ENCODE measurements at places on chromosomes 2 and 18. TPM values are rescaled to one million over a fixed set of nuclear protein-coding genes. Genes with fewer than 3 reads are reported as not detected.

- DNase-seq, result no peak
Measured at GRCh38 chr2:26580751-26581150, 60.4 kb downstream of the CIB4 start.

- no peak for DNase-seq
Measured at GRCh38 chr2:23283653-23284052, 101.3 kb upstream of the KLHL29 start.

- DNase-seq, result no peak
Measured at GRCh38 chr2:201930831-201931230, 102.8 kb upstream of the FZD7 start.

DNA sequence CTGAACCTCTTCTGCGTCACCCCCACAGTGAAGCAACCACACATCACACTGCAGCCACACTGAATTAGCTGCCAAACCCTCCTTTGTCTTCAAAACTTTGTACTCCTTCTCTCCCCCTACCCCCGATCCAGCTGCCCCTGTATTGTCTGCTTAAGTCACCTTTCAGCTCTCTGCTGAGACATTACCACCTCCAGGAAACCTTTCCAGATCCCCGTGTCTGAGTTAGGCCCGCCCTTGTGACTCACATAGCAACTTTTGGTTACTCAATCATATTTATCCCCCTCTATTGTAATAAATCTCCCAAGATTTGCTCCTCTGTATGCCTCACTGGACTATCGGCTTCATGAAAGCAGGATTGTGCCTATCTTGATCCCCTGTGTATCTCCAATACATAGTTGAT, 82.8 kb upstream of the CDCA7 start:
- no peak for DNase-seq

DNA sequence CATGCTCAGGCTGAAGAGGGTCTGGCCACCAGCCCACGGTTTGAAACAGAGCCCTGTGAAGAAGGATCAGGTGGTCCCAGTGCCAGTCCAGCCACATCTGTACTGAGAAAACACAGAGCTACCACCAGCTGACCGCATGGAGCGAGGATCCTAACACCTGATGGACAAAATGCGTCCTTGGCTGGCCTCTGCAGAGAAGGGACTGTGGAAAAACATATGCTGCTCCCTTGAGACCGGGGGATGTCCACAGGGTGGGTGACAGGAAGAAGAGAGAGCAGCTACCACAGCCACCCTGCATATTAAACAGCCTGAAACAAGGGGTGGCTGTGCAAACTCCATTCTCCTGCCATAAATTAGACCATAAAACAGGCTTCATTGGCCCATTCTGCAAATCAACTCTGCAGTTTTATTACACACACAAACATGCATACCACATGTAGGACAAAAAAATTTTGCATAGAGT, 137.2 kb downstream of the BCL2 start:
- no peak for DNase-seq

- no peak for DNase-seq
Measured at GRCh38 chr2:165718610-165719210, 75.3 kb downstream of the GALNT3 start.

- DNase-seq, result no peak
Measured at GRCh38 chr2:206218796-206219499, 55.5 kb upstream of the ZDBF2 start.

- no peak for DNase-seq
Measured at GRCh38 chr2:187297801-187298200, 150.3 kb downstream of the CALCRL start.

GRCh38 chr2:145597809-145598208, 1077.9 kb upstream of the ZEB2 start:
- no peak for DNase-seq

GRCh38 chr2:239916205-239917124, 108.7 kb downstream of the NDUFA10 start:
- DNase-seq, result no peak

DNA sequence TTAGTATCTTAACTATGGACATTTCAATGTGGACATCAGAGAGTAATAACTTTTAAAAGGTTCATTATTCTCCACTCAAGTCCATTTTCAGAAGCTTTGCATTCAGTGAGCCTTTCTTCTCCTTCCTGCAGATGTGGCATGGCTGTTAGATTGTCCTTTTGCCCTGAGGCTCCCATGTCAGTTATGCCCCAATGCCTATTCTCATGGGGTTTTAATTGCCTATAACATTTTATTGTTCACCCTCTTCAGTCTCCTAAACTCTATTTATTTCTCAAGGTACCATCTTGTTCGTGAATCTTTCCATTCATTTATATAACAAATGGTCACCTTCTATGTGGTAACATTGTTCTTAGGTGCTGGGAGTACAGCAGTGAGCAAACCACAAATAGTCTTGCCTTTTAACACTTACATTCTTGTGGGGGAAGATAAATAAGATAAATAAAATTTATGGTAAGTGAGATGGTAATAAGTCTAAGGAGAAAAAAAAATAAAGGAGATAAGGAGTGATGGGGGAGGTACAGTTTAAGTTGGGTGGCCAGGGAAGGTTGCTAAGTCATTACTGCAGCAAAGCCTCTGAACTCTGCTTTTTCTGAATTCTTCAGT, 277.9 kb upstream of the SIX3 start:
- DNase-seq, result no peak

PCARE gene
- 0.17 TPM for total RNA-seq

GALNT13 gene
- 4.8 TPM for total RNA-seq

HOXD10 gene
- not detected for total RNA-seq
